ENCODE measurements at places on chromosomes 3 and 15.

GRCh38 chr15:90126596-90127435 is 24.5 kb upstream of the IDH2 start:
- DNase-seq, result no peak

GRCh38 chr3:90091549-90091948 is 984.1 kb downstream of the EPHA3 start:
- DNase-seq, result peak; percentile 51

GRCh38 chr3:131856171-131856570 is 178.6 kb downstream of the CPNE4 start:
- DNase-seq, result no peak

GRCh38 chr15:70060993-70061305 is 36.8 kb downstream of the TLE3 start:
- DNase-seq, result no peak

DNA sequence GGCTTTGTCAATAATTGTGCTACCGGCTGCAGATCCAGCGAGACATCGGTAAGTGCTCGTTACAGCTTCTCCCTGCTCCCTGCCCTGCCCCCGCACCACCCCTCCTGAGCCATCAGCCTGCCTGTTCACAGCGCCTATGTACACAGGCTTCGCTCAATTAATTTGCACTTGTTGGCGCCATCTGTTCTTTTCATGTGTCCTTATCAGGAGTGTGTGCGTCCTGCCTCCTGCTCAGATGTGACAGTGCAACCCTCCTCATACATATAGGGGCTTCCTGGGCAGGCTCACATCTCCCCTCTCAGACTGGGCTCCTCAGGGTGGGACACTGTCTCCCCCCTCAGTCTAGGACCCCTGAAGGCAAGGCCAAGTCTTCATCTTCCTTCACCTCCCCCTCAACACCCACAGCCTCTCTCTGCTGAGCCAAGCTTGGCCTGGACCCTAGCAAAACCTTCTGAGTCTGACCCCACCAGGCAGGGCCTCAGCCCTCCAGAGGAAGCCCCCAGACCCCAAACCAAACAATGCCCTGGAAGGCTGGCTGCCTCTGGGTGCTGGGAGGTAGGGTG is 54.9 kb downstream of the CYP11A1 start:
- no peak for DNase-seq

All from right lung (tissue), 10 donors.